ENCODE measurements at places on chromosomes 2 and 18.

GRCh38 chr2:31271851-31272267 is 37.9 kb downstream of the EHD3 start:
- DNase-seq, result no peak

- DNase-seq, result no peak
These were observed 122.1 kb downstream of the SH3BP4 start for GRCh38 chr2:235073868-235074413.

DNA sequence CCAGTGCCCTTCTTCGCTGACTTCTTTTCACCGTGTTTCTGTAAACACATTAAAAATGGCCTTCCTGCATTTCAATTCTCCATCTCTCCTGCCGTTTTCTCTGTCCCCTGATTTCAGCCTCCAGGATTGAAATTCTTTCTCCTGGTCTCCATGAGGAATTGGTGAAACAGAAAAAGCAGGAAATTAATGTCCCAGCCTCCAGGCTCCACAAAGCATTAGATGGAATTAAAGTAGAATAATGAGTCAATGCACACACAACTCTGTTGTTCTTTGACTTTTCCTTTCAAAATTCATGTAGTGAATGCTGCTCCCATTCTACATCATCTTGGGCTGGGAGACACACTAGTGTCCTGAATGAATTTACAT is 209.5 kb downstream of the KLHL29 start:
- no peak for DNase-seq

- DNase-seq, result no peak
These were observed 13.1 kb upstream of the DGUOK start for GRCh38 chr2:73913414-73914054.

- DNase-seq, result no peak
These were observed 255.1 kb downstream of the STK39 start for GRCh38 chr2:167992278-167992677.

DNA sequence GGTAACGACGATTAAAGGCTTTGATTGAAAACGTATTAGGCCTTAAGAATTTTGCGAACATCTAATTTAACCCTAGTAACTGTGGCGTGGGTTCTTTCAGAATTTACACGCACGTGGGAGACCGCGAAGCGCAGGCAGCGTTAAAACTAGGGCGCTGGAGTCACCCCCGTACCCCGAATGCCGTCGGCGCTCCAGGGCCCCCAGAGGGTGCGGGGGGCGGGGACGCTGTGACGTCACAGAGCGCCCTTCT is 673 bp upstream of the SMCHD1 start:
- DNase-seq, result no peak

DNA sequence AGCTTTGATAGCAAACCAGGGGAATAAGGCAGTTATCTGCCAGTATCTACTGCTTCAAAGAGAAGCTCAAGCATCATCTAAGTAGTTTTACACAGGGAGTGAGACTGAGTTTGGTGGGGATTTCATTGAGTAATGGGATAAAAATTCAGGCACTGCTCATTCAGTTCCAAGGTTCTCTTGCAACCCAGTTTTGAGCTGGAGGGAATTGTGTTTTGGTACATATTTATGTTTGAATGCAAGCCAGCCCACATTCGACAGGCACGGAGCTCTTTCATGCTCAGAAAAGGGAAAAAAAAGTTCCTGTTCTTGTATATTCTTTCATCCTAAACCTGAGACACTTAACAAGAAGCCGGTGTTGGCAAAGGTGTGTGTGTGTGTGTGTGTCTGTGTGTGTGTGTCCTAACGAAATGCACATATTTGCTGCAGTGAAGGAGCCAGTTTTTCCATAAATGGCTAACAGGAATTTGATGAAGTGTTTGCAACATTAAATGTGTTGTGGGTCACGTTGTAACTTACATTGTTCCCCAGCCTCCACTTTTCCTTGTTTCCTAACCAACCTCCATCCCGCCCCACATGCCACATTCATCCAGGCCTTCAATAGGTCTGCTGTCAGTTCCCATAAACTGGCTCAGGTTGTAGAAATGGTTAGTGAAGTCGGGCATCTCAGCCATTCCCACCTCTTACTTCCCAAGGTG is 311.1 kb downstream of the TXNL1 start:
- DNase-seq, result no peak

DNA sequence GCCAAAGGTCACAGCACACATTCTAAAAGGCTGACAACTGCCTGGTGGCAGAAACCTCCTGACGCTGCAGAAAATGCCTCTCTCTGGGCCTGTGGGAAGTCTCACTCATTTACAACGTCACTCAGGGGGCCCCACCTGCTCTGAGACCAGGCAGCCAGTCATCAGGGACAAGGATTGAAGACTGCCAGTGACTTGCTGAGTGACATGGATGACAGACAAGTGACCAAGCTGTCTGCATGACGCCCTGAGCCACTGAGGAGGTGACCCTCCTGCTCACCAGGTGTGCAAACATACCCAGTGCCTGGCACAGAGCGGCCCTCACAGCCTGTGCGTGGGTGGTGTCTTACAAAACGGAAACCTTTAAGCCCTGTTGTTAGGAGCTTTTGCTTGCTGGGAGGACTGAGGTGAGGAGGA is 392.4 kb downstream of the TNS1 start:
- no peak for DNase-seq

GRCh38 chr18:26971409-26971808 is 105.9 kb upstream of the AQP4 start:
- no peak for DNase-seq

- no peak for DNase-seq
These were observed 13.4 kb downstream of the KCNG3 start for GRCh38 chr2:42480402-42480801.

GRCh38 chr2:152186262-152186661 is 10.7 kb upstream of the STAM2 start:
- no peak for DNase-seq

DNA sequence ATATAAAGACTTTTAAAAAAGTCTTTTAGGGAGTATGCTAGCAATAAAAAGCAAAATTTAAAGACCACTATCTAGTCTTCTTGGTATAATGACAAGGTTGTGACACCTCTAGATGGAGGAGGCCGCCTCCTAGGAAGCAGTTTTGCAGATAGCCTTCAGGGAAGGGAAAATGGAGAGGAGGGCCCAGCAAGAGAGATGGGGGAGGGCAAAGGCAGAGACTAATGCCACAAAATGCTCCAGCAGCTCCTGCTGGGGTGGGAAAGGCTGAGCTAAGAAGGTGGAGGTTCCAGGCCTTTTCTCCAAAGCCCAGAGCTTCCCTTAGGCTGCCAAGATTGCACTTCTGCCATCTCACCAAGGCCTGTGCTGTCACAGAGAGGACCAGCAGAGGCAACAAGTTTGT is 153.9 kb upstream of the THSD7B start:
- DNase-seq, result no peak

DNA sequence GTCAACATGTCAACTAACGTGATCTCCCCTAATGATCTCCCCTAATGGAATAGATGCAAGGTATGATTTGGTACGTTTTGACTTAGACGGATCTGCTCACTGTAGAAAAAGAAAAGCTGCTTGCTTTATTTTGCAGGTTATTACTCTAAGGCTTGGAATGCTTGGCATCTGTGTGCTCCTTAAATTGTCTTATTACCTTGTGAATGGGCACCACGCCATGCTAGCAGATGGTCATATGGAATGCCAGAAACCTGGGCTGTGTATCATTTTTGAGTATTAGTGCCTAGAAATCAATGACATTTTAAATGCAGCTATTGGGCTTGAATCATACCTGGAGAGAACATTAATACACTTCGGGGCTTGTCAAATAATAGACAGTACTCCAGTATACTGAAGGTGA is 16.5 kb upstream of the FIGN start:
- DNase-seq, result no peak

DNA sequence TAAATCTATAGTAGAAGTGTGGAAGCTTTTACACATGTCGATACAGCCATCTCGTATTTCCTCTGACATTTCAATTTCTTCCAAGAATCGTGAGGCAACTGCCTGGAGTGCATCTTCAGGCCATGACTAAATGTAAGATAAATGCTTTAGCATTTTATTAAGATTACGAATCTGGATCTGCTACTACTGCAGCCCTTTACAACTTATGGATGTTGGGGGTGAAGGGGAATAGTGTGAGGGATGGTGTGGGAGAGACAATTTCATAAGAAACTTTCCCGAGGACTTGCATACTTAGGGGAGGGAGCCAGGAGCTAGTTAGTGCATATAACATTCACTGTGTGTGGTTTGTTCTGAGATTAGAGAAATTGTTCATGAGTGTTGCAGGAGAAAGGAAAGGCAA is 204.8 kb downstream of the SLC39A10 start:
- no peak for DNase-seq

DNA sequence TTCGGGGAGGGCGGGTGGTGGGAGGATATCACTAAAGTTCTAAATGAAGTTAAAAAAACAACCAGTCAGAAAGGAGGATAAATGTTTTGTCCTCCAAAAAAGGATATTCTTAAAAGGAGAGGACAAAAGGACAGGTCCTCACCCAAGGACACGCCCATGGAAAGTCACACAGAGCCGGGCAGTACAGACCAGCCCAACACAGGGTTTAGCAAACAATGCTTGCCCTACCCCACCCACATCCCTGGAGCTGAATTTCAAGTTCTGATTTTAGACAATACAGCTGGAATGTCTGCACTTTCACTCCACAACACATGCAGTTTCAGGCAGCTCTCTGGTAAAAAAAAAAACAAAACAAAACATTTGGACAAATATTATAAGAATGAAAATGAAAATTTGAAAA is 67.9 kb downstream of the SLC9A4 start:
- no peak for DNase-seq

DNA sequence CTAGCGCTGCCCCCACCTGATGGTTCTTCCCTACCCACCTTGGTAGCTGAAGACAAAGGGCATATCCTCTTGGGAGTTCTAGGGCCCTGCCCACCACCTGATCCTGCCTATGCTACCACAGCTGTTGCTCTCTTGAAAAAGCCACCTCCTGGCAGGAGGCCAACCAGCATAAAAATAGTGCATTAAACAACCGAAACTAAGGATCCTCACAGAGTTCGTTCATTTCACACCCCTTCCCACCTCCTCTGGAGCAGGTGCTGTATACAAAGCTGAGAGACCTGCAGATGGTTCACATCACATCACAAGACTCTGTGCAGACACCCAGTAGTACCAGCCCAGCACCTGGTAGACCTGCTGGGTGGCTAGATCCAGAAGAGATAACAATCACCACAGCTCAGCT is 1348.0 kb upstream of the TMEFF2 start:
- DNase-seq, result no peak

GRCh38 chr18:56789004-56789888 is 138.1 kb downstream of the WDR7 start:
- DNase-seq, result peak; percentile 23

DNA sequence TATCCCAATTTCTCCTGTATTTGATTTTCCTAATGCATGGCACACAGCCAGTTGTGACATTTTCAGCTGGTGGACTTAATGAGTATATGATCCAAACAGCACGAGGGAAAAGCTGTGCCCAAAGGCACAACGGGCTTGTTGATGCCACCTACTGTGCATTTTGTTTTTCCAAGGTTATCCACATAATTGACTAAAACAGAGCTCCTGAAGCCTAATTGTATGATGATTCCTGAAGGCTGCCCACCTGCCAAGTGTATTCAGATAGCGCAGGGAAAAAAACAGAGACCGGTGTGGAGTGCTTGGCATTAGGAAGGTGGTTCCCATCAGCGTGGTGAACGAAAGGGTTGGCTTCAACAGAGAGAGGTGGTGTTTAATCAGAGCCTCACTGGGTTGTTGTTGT is 14.9 kb downstream of the RBMS1 start:
- no peak for DNase-seq
